ENCODE measurements at places on chromosomes 5 and 9.

DNA sequence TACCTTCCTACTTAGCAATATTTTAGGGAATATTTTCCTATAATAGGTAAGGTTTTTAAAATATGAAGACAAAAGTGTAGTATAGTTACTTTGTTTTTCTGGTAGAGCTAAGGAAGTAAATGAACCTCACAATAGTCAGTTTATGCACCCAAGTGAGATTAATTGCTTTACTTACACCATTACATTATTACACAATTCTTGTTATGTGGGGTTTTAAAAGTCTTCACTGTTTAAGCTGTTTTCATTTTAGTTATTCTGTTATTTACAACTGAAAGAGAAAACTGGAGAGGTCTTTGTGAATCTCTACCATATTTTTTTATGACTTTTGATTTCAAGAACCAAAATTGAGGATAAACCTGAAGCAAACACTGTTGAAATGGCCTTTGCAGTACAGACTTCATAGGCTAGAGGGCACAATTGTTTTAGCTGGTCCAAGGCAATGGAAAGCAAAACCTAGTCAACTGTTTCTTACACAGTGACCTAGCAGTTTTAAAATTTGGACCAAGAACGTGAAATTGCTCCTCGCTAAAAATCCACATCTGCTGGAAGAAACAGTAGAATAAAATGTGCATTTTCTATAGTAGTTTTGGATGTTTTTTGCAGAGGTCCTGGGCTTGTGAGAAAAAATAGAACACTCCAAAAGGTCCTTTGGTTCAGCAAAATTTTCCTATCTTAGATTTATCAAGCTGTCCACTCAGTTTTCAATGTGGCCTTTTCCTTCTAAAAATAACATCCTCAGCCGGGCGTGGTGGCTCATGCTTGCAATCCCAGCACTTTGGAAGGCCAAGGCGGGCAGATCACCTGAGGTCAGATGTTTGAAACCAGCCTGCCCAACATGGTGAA lies 66.4 kb upstream of the FER start:
- DNase-seq, result no peak

DNA sequence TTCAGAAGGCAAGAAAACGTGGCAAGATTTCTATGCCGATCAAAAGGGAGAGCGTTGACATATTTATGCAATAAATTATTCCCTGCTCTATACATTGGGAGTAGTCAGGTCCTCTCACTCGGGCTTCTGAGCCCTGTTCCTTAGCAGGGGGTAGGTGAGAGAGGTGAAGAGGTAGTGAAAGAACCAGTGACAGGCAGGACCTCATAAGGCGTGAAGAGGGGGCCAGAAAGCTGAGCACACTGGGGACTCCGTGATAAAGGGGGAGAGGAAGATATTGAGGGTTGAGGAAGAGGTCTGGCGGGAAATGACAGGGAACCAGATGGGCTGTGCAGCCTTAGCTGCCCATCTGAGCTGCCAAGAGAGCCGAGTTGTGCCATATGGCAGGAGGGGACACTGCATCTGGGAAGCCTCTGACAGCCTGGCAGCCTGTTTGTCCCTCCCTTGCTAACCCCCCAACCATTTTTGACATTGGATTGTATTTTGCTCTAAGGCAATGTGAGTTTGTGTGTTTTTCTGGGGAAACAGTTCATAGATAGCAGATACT lies 782 bp upstream of the CDC20B start:
- no peak for DNase-seq

- no peak for DNase-seq
Measured at GRCh38 chr5:142422429-142422828, 97.6 kb upstream of the SPRY4 start.

DNA sequence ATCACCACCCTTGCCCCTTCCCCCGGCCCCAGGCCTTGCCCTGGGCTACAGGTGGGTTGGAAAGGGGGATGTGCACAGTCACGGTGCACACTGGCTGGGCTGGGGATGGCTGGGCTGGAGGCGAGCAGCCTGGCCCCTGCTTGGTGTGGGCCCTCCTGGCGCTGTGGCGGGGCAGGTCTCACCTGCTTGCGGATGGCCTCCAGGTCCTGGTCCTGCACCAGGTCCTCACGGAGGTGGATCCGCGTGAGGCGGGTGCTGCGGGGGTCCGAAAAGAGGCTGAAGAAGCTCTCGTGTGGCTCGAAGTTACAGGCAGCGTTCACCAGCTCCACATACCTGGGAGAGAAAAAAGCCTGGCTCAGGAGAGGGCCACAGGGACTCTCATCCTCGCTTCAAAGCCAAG lies 18.1 kb downstream of the ZER1 start:
- DNase-seq, result no peak

DNA sequence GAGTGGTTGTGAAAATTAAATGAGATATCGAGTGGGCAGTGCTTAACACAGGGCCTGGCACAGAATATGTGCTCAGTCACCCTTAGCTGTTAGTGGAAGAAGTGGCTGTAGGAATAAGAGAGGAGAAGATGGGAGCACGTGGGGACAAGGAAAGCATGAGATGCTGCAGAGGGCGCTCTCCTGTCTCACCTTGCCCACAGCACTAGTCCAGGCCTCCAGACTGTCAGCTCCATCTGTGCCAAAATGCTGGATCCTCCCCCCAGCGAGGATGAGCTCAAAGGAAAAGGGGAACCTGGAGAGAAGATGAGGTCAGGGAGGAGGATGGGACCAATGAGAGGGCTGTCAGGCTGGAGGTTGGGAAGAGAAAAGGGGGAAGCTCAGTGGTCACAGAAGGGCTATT lies 12.5 kb downstream of the ARAP3 start:
- DNase-seq, result no peak

GRCh38 chr5:73374520-73375190 lies 73.9 kb downstream of the FOXD1 start:
- no peak for DNase-seq

DNA sequence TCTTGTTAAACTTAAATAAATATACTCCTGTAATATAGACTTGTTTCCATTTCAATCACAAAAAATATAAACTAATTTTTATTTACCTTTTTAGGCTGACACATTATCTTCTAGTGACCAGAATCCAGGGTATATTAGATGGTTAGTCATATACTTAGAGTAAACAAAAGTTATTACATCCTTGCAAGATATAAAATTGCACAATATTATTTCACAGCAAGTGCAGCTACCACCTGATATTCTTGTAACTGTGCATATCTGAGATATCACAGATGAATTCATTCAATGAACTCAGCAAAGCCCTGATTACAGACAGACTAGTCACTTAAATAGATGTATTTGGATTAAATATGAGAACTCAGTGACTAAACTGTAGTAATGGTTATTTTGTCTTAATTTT lies 25.6 kb upstream of the ARRDC3 start:
- no peak for DNase-seq

- DNase-seq, result no peak
Measured at GRCh38 chr5:143605403-143606005, 202.0 kb upstream of the NR3C1 start.
